ENCODE measurements at places on chromosomes 3 and 15.
A peak's percentile ranks its signal among the peaks of the same experiment; 100 is the strongest.

- DNase-seq, result no peak
These were observed 8.4 kb downstream of the TMEM40 start for GRCh38 chr3:12750658-12751071.

DNA sequence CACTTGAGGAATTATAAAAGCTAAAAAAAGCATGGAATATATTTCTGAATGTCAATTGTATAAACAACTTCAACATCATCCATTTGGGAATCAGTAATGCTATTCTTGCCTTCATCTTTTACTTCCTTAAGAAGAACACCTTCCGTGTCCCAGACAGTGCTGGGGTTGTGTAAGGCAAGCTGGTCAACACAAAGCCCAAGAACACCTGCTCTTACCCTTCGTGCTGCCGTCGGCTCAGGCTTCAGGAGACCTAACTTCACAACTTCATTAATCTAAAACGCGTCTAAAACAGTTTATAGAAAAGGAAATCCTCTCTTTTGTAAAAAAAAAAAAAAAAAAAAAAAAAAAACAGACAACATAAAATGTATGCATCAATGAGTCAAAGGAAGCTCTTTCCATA, 81.3 kb downstream of the ABI3BP start:
- DNase-seq, result no peak

GRCh38 chr3:1374471-1374870, 281.6 kb downstream of the CNTN6 start:
- DNase-seq, result no peak

- DNase-seq, result peak; percentile 29
These were observed 175.8 kb upstream of the MME start for GRCh38 chr3:154904328-154904727.

- DNase-seq, result no peak
These were observed 516.1 kb downstream of the MECOM start for GRCh38 chr3:169147238-169148008.

GRCh38 chr3:56915966-56916586, 114.3 kb upstream of the ARHGEF3 start:
- peak; percentile 75 for DNase-seq

DNA sequence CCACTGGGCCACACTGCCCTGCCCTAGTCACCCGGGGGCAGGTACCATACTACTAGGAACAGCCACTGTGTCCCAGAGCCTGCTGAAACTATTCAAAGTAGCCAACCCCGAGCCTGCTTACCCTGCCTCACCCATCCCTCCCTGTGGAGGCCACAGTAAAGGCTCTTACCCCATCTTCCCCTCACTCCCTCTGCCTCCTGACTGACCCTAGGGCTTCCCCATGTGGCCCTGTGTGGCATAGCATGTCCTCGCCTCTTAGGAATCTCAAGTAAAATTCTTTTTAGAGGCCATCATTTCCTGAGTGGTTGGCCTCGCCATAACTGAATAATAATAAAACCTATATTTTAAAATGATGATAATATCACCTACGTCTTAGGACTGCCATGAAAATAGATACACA, 112.2 kb upstream of the SLC6A11 start:
- no peak for DNase-seq

DNA sequence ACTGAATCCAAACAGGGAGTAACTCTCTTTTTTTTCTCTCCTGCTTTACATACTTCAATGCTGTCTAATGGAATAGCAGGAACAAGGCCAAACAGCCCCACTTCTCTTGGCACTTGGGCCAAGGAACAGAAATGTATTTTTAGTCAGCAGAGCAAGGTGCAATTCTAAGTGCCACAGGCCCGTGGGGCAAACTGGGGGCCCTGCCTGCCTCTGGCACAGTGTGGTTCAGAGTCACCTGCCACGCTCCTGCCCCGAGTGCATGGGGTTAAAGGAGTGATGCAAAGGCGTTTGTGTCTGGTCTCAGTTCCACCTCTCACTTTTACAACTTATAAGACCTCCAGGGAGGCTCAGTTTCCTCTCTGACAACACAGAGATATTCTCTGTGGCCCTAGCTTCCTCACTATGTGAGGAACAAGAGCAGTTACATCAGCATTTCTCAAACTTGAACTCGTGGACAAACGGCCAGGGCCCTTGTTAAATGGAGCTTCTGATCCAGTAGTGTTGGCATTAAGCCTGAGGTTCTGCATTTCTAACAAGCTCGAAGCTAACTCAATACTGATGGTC, 51.3 kb downstream of the LRIG1 start:
- no peak for DNase-seq

DNA sequence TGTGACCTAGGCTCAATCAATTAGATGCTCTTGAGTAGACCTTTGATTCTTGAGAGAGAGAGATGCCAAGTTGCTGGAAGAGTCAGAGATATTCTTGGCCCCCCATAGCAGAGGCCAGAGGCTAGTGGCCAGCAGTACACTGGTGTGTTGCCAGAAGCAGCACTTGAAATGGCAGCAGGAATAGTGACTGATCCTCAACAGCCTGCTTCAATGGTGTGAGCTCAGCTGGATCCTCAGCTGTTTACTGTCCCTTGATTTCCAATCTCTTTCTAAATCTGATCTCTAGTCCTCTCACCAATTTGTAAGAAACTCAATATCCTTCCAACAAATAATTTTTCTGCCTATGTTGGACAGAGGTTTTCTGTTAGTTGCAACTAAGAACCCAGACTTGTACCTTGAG, 170.3 kb upstream of the CCDC54 start:
- no peak for DNase-seq

- DNase-seq, result no peak
These were observed 94.3 kb upstream of the C3orf80 start for GRCh38 chr3:160130950-160131349.

- DNase-seq, result peak; percentile 80
These were observed 924 bp upstream of the SIN3A start for GRCh38 chr15:75452364-75452864.

GRCh38 chr15:57102858-57103257, 184.4 kb downstream of the TCF12 start:
- no peak for DNase-seq

DNA sequence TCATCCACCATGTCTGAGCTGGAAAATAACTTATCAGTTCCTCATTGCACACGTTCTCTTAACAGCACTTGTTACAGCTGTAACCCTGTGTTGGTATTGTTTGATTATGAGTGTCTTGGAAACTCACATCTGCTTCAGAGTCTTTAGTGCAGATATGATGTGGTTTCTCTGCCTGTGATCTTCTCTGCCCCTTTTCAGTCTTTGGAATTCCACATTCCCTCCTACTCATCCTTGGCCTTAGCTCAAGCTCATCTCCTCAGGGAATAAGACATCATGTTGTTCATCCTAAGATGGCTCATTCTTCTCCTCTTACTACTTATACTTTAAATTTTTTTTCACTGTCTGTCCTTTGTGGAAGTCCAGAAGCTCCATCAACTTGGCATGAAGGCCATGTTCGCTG, 77.7 kb downstream of the SYNPR start:
- no peak for DNase-seq

DNA sequence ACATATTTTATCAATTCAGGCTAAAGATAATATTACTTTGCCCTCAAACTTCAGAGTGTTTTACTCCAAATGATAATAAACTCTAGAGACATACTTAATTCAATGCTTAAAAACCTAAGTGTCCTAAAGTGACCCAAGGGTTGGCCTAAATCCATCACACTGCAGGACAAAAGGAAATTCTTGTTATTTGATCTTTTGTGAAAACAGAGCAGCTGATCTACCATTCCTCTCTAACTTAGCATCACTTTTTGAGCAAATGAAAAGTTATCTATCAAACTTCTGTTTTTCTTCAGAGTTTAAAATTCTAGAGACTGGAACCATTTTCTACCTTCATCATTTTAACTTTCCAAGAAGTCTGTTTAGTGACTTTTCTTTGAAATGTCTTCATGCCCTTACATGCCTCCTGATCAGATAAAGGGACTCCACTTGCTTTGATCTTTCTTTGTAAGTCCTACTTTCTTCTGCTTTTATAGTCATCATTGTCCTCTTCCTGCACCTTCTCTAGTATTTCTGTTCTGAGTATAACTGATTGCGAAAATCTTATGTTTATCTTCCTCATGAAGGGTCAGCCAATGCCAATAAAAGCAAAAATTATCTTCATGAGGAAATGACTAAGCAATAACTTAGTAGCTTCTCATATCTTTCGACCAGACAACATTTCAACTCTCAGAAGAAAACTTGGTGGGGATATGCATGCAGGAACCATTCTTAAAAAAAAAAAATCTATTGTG, 378.7 kb upstream of the TGFBR2 start:
- no peak for DNase-seq

GRCh38 chr15:49619226-49619625, 1.4 kb downstream of the FAM227B start:
- no peak for DNase-seq

DNA sequence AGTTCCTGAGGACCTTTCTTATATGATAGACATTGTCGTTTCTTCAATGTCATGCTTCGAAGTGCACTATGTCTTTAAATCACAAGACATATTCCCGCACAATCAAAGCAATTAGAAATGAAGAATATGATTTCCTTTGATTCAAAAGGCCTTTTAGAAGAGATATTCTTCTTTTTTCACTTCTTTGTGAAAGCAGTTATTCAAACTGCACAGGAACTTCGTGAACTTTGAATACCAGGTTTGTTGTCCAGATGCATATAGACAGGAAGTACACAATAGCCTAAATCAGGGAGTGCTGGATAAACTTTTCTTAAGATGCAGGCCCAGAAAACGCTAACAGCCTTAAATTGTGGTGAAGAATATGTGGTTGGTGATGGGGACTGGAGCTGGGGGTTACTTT, 591.1 kb upstream of the NAALADL2 start:
- DNase-seq, result no peak

GRCh38 chr3:44762170-44762677, 630 bp downstream of the KIF15 start:
- DNase-seq, result no peak

DNA sequence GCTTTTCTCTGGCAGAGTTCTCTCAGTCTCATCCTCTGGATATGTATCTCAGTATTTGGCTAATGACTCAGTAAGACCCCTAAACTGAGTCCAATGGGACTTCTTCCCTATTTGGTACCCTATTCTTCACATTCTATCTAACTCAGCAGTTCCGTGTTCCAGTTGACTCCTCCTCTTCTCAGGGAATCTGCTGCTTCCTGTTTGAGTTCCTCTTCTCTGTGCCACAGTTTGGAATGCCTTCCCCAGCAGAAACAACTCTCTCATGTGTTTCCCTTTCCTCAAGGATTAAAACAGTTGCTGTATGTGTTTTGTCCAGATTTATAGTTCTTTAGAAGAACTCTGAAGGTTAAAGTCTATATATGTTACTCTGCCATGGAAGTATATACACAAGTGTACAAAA, 344.0 kb upstream of the RARB start:
- no peak for DNase-seq

DNA sequence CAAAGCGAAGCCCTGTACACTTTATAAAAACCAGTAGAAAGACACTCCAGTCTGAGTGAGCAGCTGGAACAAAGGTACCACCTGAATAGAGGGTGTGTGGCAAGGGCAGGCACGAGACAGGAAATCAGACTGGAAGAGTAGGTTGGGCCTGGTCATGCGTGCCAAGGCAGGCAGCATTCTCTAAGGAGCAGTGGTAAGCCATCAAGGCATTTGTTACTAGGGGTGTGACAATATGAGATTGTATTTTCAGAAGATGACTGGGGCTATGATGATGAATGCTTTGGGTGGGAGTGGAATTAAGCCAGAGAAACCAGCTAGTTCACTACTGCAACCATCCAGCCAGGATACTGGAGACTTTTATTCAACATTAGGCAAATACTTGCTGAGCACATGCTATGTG, 5.0 kb downstream of the JMJD7 start:
- DNase-seq, result peak; percentile 44

DNA sequence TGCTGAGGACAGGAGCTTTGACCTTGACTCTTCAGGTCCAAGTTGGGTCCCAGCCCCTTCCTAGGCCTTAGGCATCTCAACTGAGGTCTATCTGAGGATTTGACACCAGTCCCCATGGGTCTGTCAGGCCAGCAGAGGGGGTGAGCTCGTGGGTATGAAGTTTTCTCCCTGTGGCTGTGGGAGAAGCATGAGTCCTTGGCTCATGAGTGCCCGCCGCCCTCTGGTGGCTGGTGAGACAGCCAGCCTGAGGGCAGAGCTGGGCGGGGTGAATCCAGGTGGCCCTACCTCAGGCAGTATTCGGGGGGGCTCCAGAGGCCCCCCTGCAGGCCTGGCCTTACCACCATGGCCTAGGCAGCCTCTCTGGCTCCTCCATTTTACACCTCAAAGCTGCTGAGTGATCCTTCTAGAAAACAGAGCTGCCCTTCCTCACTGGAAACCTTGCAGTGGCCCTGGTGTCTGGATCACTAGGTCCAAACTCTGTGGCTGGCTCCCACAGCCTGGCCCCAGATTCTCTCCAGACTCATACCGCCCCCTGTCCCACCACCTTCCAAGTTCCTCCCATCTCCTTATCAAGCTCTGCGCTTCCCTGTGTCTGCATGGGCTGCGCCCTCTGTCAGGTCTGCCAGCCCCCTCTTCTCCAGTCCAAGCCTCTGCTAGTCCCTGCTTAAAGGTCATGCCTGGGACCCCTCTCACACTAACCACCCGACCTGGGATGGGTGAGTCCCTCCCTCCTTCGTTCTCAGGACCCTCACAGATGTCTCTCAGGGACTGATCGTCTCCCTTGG, 16.1 kb downstream of the SH2D7 start:
- DNase-seq, result peak; percentile 88

DNA sequence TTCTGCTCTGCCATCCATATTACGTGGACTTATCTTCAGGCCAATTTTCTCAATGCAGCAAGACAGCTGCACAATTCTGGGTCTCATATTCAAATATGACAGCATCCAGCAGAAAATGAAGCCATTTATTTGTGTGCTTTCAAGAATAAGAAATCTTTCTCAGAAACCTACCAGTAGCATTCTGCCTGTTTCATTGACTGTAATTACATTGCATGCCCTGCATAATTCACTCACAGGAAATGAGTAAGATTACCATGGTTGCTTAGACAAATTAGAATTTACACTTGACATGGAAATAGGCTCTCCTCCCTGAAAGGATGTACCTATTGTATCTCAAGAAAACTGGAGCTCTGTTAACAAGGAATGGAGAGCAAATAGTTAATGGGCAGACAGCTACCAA, 346.6 kb upstream of the DCBLD2 start:
- DNase-seq, result no peak

GRCh38 chr3:10962481-10963036, 30.0 kb upstream of the SLC6A1 start:
- peak; percentile 74 for DNase-seq

DNA sequence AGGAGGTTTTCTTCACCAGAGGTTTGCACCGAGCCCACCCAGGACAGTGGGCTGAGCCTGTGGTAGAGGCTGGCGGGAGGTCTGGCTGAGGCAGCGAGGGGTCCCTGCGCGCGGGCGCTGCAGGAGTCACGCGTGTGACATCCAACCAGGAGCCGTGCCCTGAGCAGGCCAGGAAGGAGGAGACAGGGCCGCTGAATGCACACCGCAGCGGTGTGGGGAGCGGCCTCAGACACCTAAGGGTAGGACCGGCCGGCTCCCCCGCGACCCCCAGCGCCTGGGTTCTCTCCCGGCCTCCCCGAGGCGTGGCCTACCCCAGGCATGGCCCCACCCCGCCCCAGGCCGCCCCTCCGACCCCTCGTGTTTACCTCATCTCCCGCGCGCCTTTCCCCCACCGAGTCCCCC, 412 bp downstream of the SLC41A3 start:
- no peak for DNase-seq

Measured in Jurkat, Clone E6-1 (cell line).